ENCODE measurements at places on chromosomes 1 and 21. TPM values are rescaled to one million over a fixed set of nuclear protein-coding genes. Genes with fewer than 3 reads are reported as not detected.

GRCh38 chr21:27818847-27819246, 852.0 kb upstream of the ADAMTS5 start:
- no peak for DNase-seq

GRCh38 chr1:194908643-194909042, 1699.6 kb downstream of the KCNT2 start:
- DNase-seq = no peak

DNA sequence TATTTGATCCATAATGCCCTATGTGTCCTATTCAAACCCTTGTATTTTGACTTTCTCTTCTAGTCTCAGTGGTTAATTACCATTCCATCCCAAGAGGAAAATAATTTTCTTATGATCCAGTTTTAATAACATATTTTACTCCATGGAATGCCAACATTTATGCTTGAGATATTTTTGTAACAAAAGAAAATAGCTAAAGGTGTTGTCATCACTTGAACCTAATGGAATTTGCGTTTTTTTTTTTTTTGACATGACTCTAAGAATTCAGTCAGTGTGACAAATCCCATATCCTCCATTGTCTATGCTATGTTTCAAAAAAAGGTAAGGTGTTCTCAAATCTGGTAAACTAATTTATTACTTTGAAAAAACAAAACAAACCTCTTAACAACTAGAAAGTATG, 324.1 kb upstream of the ADAMTS5 start:
- no peak for DNase-seq

Gene ASCL5
- 0.14 TPM for polyA plus RNA-seq

- DNase-seq = no peak
Observed at GRCh38 chr1:224852901-224853568, 76.4 kb upstream of the DNAH14 start.

Gene CYP4Z1
- polyA plus RNA-seq = 1.7 TPM

Gene SLFNL1
- polyA plus RNA-seq = 0.82 TPM

GRCh38 chr1:48568501-48568900, 96.5 kb upstream of the SPATA6 start:
- DNase-seq = no peak
